ENCODE measurements at places on chromosomes 3 and 15. TPM values are rescaled to one million over a fixed set of nuclear protein-coding genes. Genes with fewer than 3 reads are reported as not detected.

The PCSK6 gene
- 19.8 TPM for total RNA-seq

DNA sequence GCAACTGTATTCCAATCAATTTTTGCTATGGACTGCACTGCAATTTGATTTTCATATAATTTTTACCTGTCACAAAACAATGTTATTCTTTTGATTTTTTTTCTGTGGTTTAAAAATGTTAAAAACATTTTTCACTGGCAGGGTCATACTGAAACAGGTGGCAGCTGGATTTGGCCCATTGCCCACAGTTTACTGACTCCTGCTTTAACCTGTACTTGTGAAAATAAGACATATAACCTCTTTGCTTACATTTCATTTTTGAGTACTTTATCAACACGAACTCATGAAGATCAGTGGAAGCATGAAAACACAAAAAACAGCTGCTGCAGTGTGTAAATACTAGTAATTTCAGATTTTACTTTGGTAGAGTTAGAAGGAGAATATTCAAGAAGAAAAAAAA, 313.1 kb downstream of the WDR72 start:
- no peak for DNase-seq

- DNase-seq, result no peak
Observed at GRCh38 chr3:152290374-152290773, 21.6 kb downstream of the MBNL1 start.

The RPL35A gene
- total RNA-seq, result 1,615 TPM

DNA sequence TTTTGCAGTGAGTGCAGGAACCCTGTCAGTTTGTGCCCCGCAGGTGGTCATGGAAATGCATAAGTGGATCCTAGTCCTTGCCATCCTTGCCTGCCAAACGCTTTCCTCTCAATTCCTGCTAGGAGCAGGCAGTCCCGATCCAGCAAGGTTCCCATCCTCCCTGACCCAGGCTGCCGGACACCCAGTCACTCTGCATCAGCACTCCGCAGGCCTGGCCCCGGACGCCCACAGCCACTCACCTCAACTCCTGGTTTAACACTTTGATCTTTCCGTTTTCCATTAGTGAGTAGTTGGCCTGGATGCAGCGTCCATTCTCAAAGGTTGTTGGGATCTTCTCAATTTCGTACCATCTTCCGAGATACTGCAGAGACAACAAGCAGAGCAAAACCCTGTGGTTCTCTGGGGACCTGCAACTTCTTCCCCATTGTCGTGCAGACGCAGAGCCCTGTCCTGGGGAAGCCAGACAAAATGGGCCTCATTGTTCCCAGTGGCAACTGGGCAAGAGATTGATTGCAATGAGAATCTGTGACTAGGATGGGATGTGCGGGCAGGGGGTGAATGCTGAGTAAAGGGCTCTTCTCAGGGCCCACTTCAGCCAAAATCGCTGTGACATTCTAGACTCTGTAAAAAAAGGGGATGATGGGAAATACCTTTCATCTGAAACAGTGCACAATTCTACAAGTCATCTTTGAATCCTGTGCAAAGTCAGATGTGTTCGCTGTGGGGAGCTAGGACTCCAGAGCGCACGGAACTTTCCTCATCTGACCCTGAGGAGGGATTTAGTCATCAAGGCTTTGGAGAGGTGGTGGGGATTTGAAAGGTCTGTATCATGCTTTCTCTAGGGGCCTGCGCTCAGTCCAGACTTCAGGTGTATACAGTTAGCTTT, 9.9 kb downstream of the APOD start:
- no peak for DNase-seq

DNA sequence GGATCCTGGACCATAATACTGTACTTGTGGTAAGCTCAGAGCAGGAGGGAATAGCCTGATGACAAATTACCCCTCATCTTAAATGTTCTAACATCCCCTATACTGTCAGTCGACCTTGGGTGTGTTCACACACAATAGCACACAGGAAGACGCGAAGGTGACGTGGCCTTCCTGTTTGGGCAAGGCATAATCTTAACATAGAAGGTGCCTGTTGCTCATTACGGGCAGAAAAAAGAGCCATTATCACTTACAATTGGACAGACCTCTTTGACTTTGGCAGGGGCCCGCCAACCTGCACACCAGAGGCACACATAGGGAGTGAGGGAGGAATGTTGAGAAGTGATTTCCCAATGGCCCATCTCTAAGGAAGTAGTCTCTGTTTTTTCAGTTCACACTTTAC, 144.2 kb downstream of the ANO10 start:
- no peak for DNase-seq

The CILP gene
- 1.1 TPM for total RNA-seq

The CLDN16 gene
- not detected for total RNA-seq

DNA sequence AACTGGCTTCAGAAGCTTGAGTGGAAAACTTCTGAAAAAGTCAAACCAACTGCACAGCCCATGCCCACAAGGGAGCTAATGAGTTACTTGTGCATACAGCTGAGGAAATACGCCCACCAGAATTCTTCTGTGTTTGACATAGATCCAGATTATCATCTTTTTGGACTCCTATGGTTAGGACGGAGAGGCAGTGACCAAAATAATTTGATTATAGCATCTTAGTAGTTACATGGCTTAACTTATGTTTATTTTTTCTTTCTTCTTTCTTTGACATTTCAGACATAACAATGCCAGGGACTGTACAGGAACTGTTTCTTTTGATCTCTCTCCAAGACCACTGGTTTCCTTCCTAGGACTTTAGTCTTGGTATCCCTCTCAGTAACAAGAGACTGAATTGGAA, 246.1 kb upstream of the RASGRP1 start:
- no peak for DNase-seq

Measured in HT1080 (cell line).